Activated CD4-positive, CD25-positive, alpha-beta regulatory T cell (primary cell): ENCODE measurements at places on chromosomes 11 and 22.

GRCh38 chr22:50201191-50202129, 649 bp downstream of the SELENOO start:
- no peak for DNase-seq

- DNase-seq, result no peak
These were observed 22.9 kb upstream of the RFPL3 start for GRCh38 chr22:32334660-32335365.

DNA sequence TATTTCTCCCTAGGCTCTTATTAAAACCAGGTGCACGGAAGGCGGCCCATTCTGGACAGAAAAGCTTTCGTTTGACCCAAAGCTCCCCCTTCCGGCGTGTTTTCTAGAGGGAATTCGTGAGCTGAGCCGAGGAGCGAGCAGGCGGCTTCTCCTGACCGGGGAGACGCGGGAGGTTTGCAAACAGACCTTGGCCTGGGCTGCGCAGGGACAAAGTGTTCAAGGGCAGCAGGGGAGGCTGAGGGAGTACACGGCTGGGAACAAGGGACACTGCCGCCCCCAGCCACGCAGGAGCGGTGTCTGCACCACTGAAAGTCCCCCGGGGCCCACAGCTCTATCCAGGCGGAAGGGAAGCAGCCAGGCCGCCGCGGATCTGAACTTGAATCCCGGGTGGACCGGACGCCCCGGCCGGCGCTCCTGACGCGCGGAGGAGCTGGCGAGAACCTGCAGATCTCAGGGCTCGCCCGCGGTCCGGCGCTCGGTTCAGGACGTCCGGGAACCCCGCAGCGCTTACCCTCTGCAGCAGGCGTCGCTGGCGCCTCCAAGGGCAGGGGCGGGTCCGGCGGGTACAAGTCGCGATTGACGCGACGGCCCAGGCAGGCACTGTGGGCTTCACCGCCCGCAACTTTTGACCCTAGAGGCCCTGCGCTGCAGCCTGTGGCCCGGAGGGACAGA, 101.9 kb downstream of the WT1 start:
- DNase-seq, result no peak

GRCh38 chr22:27982630-27983180, 63.6 kb upstream of the PITPNB start:
- DNase-seq, result no peak

GRCh38 chr11:26842478-26843282, 120.8 kb upstream of the SLC5A12 start:
- DNase-seq, result no peak

DNA sequence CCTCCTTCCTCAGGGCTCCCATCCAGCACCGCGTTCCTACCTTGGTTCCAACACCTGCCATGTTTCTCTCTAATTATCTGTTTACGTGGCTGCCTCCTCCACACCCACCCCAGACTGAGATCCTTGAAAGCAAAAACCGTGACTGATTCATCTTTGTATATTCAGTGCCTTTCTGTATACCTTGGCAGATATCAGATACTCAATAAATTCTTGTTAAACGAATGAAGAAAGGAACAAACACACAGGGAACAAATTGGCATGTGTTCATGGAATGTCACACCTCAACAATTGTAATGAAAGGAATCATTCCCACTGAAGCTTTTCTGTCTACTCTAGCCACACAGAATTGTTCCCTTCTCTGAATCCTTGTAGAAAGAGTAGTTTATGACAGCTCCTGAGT, 20.4 kb upstream of the LRRC55 start:
- DNase-seq, result no peak

GRCh38 chr11:26849036-26849435, 127.2 kb upstream of the SLC5A12 start:
- no peak for DNase-seq

- no peak for DNase-seq
These were observed 7.6 kb downstream of the KCNJ5 start for GRCh38 chr11:128898580-128899344.

DNA sequence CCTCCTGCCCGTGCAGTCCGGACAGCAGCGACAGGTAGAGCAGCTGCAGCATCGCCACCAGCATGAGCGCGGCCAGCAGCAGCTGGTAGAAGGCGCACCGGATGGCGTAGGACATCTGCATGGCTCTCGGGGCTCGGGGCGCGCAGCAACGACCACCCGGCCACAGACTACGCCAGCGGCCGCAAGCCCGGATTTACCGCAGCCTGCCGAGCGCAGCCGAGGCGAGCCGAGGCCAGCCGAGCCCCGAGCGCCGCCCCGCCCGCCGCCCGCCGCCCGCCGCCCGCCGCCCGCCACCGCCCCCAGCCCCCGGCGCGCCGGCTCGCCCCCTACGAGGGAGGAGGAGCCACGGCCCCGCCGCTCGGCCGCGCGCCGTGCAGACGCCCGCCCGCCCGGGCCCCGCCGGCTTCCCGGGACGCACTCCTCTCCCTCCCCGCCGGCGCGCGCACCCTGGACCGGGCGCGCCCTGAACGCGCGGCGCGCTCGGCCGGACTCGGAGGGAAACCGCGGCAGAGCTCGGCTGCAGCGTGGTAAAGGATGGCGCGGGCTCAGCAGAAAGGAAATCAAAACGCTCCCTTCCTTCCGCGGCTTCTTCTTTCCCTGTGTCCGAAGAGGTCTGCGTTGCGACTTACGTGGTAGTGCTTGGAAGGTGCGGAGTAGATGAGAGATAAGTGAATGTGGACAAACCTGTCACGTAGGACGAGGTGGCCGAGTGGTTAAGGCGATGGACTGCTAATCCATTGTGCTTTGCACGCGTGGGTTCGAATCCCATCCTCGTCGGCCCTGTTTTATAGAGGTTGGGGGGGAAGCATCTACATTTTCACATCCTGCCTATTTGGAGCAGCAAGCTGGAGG, at the start of gene B4GAT1:
B4GAT1 (minus strand) TSS at position 205 of the 852 bp plus-strand sequence; CDS start at position 121, 84 bp downstream.
- DNase-seq, result peak; percentile 69

- no peak for DNase-seq
These were observed 104.6 kb upstream of the SORL1-AS1 start for GRCh38 chr11:121557348-121557747.

- no peak for DNase-seq
These were observed 1.7 kb downstream of the PICALM start for GRCh38 chr11:86067009-86067850.

GRCh38 chr11:58134151-58134550, 8.8 kb upstream of the OR9I1 start:
- DNase-seq, result no peak

GRCh38 chr11:79122759-79123158, 318.1 kb downstream of the TENM4 start:
- DNase-seq, result no peak

GRCh38 chr11:555227-555779, 5.2 kb downstream of the LMNTD2 start:
- DNase-seq, result no peak

- no peak for DNase-seq
These were observed 49.2 kb upstream of the POU2AF1 start for GRCh38 chr11:111428113-111428876.

DNA sequence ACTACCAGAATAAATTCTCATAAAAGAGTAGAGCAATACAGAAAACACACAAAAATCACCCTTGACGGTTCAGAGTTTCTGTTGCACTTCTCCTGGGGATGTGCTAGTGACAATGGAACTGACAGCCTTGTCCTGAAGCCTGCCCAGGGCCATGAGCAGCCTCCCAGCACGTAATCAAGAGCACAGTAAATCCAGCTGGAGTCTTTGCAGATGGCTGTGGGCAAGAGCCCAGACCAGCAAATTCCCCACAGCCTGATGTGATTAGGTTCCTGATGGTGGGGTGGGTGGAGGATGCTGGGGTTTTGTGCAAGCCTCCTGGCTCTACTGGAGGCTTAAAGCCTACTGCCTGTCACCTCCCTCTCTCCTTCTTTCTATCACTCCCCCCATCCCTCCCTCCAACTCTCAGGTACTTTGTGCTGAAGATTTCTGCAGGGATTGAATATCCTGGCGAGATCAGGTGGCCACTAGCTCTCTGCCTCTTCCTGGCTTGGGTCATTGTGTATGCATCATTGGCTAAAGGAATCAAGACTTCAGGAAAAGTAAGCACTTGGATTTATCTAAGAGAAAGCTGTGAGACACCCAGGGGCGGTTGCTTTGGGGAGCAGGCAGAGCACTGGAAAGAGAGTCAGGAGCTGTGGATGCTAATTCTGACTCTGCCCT, 18.1 kb downstream of the SLC6A5 start:
- no peak for DNase-seq

DNA sequence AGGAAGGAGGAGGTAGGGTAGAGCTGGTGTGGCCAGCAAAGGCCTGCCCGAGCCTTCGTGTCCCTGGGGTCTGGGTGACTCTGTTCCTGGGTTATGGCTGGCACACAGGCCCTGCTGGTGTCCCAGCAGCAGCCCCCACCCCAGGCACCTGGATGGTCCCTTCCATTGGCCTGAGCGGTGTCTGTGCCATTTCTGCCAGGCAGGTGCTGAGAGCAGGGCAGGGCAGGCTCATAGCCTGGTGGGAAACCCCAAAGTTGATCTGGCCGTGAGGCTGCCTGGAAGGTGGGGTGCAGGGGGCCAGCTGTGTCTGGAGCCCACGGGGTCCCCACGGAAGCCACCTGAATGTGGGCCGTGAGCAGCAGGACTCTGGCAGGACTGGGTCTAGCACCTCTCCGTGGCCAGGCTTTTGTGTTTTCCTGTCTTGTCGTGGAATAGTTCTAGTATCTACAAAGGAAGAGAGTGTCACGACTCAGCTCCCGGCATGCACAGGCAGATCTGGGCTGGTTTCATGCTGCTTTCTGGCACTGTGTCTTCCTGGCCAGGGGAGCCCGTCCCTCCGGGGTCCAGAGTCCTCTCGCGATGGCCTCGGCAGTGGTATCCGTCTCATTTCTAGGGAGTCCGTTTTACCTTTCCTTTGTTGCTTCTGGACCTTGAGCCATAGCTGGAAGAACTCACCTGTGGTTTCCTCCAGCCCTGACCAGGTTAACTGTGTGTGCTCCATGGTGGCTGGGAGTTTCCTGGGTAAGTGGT, 83.7 kb downstream of the KCNQ1 start:
- no peak for DNase-seq

DNA sequence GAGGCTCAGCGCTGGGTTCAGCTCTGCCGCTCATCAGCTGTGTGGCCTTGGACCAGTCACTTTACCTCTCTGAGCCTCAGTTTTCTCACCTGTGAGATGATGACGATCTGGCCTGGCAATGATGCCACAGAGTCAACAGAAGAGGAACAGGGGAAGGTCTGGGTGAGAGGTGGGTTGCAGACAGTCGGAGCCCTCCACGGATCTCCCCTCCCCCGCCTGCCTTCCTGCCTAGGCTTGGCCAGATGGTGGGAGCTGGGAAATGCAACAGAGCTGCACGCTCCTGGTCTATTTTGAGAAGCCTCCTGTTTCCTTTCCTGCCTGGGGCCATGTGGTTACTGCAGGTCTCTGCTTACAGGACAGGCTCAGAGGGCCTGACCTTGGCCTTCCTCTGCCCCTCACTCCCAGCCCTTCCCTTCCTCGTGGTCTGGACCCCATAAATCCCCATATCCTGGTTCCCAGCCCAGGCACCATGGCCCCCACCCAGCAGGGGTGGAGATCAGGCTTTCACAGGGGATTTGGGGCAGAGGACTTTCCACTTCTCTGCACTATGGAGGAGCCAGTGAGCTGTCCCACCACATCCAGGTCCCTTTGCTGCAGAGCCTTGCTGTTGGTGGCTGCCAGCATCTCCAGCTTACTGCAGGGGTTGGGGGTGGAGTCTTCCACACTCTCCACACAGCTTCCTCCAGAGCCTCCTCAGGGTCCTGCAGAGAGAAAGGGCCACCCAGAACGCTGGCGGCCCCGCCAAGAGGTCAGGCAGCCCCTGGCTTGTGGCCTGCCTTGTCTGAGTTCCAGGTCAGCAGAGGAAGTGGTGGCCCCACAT, 46.9 kb downstream of the C11orf96 start:
- no peak for DNase-seq

- DNase-seq, result no peak
These were observed 6.4 kb downstream of the HIPK3 start for GRCh38 chr11:33263549-33263948.

DNA sequence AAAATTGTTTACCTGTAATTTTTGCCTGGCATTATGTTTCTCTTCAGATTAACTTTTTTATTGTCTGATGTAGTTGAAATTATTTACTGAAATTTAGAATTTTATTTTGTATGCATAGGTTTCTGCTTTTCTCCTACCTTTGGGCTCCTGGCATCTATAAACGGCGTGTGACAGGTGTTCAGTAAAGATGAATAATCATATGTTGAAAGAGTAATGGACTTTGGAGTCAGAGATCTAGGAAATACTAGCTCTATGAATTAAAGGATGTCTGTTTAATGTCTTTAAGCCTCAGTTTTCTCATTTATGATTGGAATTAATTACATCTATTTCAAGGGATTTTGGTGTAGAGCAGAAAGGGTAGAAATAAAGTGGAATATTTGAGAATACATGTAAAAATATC, 7.2 kb upstream of the ANGPTL5 start:
- DNase-seq, result no peak

DNA sequence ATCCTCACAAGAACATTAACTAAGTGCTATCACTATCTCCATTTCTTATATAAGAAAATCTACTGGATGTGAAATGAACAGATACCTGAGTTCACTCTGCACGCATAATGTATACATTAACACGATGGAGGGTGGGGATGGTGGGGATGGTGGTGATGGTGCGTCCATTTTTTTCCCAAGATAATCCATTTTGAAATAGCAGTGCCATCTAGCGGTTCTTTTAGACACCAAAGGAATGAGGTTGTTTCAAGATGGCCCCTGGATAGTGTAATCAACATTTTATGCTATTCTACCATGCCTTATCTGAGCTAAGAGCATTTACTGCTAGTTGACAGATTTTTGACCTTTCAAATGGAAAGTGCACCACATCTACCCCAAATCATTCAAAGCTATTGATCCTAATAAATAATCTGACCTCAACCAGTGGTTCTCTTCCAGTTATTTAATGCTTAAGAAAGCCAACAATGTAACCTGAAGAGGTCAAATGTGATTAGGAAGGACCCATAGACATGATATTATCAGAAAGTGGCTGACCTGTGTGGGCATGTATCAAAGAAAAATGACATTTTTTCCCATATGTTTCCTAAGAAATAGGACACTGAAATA, 714.7 kb upstream of the TENM4 start:
- DNase-seq, result no peak

- no peak for DNase-seq
These were observed 642 bp upstream of the C11orf58 start for GRCh38 chr11:16737818-16738192.

DNA sequence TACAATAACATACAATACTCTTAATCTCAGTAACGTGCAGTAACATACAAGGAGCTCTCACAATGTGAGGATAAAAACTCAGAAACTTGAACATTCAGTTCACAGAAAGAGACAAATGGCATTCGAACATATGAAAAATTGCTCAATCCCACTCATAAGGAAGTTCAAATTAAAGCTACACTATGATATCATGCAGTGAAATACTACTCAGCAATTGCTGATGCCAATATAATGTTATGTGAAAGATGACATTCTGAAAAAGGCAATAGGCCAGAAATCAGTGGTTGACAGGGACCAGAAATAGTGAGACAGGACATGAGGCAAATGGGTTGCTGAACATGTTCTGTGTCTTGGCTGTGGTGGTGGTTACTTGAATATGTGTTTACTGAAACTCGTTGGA, 33.7 kb upstream of the PITPNB start:
- DNase-seq, result no peak

GRCh38 chr11:62171261-62171723, 18.7 kb upstream of the SCGB1D1 start:
- DNase-seq, result peak; percentile 55

GRCh38 chr11:16204261-16204660, 152.1 kb downstream of the SOX6 start:
- DNase-seq, result no peak
